ENCODE measurements at places on chromosomes 7 and 10.

DNA sequence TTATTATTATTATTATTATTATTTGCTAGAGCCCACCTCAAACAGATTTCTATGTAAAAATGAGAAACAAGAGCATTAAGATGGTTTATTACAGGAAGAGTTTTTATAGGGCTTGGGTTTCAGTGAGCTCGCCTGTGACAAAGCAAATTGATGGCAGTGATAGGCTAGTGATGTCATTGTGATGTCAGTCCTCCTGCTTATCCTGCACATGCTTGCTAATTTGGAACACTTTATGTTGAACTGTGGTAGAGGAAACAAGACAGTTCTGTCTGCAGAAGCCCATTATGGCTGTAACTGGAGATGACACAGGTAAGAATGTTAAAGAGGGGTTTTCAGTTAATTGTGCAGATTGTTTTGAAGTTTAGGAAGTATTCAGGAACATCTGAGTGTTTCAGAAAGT, 68.3 kb downstream of the CREM start:
- no peak for DNase-seq

DNA sequence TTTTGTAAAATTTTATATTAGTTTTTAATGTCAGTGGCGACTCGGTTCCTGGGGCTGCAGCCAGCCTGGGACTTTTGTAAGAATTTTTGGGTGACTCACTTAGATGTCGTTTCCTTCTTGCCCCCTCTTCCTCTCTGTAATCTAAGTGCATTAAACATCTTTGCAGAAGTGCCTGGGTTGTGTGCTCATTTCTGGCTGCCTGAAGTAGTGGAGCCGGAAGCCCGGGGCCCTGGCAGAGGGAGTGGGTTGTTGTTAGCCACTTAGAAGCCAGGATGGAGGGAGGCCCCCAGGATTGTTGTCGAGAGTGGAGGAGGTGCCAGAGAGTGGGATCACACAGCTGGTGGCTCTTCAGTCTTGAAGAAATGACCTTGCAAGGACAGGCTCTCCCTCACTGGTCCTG, 11.0 kb upstream of the TRIM8 start:
- no peak for DNase-seq

- DNase-seq, result no peak
Observed at GRCh38 chr10:43958964-43959363, 310.3 kb upstream of the ZNF32 start.

DNA sequence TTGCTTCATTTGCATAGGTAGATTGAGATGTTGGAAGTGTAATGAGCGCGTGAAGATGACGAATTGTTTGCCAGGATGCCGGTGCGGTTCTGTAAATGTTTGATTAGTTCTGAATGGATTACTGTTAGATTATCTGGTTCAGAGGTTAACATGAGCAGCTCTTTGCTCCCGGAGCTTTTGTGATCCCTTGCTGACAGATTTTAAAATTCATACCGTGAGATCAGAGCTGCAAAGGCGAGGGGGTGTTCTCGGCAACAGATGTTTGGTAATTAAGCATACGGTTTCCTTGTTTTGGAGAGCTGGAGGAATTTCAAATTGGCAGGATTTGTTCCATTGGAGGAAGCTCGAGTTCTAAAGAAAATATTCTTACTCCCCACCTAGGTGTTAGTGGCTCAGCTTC, 237.8 kb upstream of the GPR26 start:
- no peak for DNase-seq

GRCh38 chr7:131527456-131527855, 29.0 kb downstream of the PODXL start:
- DNase-seq, result no peak

GRCh38 chr10:124465777-124466488, 4.3 kb downstream of the LHPP start:
- no peak for DNase-seq

DNA sequence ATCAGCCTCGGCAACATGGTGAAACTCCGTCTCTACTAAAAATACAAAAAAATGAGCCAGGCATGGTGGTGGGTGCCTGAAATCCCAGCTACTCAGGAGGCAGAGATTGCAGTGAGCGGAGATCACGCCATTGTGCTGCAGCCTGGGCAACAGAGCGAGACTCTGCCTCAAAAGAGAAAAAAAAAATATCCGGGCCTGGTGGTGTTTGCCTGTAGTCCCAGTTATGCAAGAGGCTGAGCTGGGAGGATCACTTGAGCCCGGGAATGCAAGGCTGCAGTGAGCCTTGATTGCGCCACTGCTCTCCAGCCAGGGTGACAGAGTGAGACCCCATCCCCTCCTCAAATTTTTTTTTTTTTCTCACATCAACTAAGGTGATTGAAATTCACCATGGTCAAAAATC, 42.8 kb downstream of the CDC123 start:
- DNase-seq, result no peak

DNA sequence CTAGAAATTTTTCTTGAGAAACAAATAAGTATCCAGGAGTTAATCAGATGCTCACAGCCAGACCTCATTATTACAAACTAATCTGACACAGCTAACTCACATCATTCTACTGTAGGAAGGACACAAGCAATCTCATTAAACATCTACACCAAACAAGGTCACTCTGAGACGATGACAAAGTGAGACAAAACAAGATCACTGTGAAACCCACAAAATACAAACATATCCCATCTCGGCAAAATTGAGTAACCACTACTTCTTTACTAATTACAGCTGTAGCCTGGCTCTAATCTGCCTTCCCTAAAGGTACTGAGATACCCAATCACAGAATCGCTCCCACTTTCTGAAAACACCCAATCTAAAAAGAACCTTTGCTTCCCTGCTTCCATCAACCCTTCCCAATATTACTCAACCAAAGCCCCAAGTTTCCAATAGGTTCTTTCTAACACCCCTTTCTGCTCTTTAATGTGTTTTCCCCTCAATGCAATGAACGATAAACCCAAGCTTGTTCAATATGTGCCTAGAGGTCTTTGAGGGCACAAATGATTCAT, 26.9 kb downstream of the CCDC6 start:
- DNase-seq, result no peak

DNA sequence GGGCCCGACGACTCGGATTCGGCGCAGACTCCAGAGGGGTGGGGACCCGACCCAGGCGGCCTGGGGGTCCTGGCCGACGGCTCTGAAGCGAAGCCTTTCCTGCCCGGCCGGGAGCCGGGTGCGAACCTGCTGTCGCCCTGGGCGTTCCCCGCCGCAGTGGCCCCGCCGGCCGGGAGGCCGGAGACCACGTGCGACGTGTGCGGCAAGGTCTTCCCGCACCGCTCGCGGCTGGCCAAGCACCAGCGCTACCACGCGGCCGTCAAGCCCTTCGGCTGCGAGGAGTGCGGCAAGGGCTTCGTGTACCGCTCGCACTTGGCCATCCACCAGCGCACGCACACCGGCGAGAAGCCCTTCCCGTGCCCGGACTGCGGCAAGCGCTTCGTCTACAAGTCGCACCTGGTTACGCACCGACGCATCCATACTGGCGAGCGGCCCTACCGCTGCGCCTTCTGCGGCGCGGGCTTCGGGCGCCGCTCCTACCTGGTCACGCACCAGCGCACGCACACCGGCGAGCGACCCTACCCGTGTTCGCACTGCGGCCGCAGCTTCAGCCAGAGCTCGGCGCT, 15.4 kb downstream of the ZNF316 start:
- DNase-seq, result no peak

- no peak for DNase-seq
Observed at GRCh38 chr7:147298611-147299043, 1182.0 kb downstream of the CNTNAP2 start.

GRCh38 chr7:129914536-129915272, 38.1 kb downstream of the UBE2H start:
- DNase-seq, result no peak

DNA sequence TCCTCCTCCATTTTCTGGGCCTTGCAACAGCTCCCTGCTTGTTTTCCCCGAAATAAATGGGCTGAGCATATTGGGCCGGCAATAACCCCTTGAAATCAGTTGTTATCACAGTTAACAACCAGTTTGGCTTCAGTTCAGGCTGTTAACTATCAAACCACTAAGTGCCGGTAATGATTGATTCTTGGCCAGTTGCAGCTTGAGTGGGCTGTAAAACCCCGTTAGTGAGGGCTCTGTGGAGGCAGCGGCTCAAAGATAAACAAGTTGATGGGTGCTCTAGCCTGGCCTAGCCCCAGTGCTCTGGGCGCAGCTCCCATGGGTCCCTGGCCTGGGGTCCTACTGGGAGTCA, 8.3 kb downstream of the FGF8 start:
- no peak for DNase-seq

- no peak for DNase-seq
Observed at GRCh38 chr10:49000437-49001398, 61.1 kb upstream of the LRRC18 start.

DNA sequence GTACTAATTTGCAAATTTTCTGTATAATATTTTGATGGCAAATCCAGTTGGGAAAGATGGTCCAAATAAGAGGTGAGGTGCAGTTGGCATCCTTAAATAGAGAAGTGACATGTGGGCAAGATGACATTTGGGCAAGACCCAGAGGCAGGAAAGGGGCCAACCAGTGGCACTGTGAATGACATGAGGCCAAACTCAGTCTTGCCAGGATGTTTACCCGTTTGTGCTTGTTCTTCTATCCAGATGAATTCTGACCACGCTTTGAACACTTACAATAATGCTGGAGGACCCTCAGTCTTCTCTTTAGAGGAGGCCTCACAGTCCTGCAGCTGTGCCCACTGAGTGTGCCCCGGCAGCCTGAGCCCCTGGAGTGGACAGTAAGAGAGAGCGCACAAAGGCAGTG, 45.1 kb downstream of the KCNMA1 start:
- DNase-seq, result no peak

DNA sequence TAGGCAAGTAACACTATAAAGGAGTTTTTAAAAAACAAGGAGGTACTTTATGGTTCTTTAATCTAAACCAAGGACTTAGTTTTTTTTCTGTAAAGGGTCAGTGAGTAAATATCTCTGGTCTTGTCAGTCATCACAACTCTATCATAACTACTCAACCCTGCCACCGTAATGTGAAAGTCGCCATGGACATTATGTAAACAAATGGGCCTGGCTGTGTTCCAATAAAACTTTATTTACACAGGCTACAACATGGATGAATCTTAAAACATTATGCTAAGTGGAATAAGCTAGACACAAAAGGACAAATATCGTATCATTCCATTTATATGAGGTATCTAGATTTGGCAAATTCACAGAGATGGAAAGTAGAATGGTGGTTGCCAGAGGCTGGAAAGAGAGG, 60.8 kb upstream of the SP4 start:
- DNase-seq, result no peak

Measured in RWPE1 (cell line).